Substantia nigra (tissue), 51 donors: ENCODE measurements at places on chromosomes 12 and 14.

GRCh38 chr14:104786726-104787675, 8.5 kb downstream of the AKT1 start:
- DNase-seq: no peak

- DNase-seq: no peak
Measured at GRCh38 chr12:104578453-104578852, 121.7 kb downstream of the CHST11 start.

- DNase-seq: no peak
Measured at GRCh38 chr14:89276424-89276975, 140.5 kb downstream of the FOXN3 start.

- no peak for DNase-seq
Measured at GRCh38 chr14:69170839-69171238, 17.9 kb upstream of the DCAF5 start.

- DNase-seq: no peak
Measured at GRCh38 chr14:34981743-34982420, 910 bp upstream of the SRP54 start.

GRCh38 chr12:46402451-46402850, 29.9 kb upstream of the SLC38A2 start:
- DNase-seq: no peak

DNA sequence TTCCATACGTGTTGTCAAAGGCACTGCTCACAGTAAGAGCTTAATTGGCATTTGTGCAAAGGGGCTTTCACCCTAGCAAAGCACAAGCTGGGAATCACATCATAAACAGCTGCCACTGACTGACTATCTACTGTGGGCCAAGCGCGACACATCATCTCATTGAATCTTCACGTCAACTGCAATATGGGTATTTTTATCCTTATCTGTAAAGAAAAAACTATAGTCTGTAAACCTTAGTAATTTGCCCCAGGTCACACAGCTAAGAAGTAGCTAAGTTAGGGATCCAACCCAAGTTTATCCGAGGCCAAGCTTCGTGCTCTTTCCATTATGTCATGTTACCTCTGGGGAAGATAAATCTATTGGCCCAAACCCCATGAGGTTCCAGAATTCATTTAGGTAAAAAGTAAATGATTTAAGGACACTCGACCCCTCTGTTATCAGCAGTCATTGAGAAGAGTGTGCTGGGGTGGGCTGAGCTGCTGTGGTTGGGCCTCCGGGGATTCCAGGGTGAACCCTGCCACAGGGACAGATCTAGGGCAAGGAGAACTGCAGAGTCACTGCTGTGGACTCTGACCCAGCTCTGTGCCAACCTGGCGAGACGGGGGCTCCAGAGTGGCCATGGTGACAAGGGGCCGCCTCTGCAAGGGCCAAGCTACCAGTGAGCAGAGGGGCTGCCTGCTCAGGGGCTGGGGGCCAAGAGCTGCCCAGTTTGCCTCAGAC, 27.6 kb downstream of the NCKAP5L start:
- DNase-seq: no peak

- DNase-seq: no peak
Measured at GRCh38 chr12:95259368-95259767, 41.8 kb downstream of the VEZT start.

GRCh38 chr14:93643127-93643526, 145.2 kb downstream of the PRIMA1 start:
- no peak for DNase-seq

DNA sequence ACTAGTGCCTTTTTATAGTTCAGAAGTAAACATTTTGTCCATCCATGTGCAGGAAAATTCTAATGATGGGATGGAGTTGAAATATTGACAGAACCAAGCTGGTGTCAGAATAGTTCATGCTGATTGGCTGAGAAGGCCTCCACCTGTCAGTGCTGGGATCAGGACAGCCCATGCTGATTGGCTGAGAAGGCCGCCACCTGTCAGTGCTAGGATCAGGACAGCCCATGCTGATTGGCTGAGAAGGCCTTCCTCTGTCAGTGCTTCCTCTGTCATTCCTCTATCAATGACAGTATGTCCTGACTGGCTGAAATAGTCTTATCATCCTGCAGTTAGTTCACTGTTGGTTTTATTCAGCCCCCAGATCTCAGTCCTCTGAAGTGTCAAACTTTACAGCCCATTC, 95.7 kb downstream of the PPP2R5C start:
- no peak for DNase-seq

GRCh38 chr14:52049721-52050588, 18.9 kb downstream of the NID2 start:
- DNase-seq: no peak

- no peak for DNase-seq
Measured at GRCh38 chr12:6630736-6631135, 5.0 kb downstream of the LPAR5 start.

DNA sequence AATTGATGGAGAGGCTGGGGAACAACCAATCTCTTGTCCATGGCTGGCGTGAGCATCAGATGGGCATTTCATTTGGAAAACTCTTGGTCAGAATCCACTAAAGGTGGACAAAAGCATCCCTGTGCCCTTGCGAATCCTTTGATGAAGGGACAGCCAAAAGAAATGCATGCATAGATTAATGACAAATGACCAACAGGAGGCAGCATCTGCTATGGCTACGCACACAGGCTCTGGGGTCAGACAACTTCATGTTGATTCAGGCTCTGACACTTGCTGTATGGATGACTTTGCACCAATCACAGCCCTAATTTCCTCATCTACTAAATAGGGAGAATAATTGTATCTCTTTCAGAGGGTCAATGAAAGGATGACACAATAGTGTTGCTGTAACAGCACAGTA, 117.5 kb downstream of the ASCL4 start:
- DNase-seq: no peak

DNA sequence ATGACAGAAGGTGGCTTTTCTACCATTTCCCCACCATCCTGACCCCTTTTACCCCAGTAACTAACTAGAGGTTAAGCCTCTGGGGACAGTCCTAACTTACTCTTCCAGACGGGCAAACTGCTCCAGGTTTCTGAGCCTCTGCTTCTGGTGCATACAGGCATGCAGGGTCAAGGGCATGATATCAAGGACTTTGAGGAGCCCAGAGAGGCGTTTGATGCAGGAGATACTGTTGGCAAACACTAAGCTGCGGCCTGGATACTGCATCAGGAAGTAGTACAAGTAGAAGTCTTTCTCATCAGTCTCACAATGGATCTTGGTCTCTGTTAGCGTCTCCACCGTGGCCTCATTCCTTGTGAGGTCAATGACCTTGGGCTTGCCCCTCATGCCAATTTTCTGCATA, 21.0 kb downstream of the DDX24 start:
- no peak for DNase-seq

GRCh38 chr12:115687094-115687493, 590.4 kb downstream of the MED13L start:
- no peak for DNase-seq

DNA sequence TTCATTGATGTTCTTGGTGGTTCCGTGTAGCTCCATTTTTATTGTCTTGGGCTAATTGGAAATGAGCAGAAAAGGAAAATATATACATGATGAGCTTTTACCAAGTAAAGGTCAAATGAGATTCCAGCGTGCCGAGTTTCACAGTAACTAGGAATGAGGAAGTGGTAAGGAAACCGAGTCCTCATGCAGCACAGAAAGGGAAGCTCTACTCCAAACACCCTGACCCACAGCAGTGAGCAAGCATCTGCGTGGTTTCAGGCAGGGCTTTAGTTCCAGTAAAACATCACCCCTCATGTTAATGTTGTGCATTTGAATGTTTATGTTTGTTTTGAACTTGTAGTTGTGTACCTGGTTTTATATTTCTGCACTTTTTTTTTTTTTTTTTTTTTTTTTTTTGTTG, 208.0 kb downstream of the SLC41A2 start:
- DNase-seq: no peak

DNA sequence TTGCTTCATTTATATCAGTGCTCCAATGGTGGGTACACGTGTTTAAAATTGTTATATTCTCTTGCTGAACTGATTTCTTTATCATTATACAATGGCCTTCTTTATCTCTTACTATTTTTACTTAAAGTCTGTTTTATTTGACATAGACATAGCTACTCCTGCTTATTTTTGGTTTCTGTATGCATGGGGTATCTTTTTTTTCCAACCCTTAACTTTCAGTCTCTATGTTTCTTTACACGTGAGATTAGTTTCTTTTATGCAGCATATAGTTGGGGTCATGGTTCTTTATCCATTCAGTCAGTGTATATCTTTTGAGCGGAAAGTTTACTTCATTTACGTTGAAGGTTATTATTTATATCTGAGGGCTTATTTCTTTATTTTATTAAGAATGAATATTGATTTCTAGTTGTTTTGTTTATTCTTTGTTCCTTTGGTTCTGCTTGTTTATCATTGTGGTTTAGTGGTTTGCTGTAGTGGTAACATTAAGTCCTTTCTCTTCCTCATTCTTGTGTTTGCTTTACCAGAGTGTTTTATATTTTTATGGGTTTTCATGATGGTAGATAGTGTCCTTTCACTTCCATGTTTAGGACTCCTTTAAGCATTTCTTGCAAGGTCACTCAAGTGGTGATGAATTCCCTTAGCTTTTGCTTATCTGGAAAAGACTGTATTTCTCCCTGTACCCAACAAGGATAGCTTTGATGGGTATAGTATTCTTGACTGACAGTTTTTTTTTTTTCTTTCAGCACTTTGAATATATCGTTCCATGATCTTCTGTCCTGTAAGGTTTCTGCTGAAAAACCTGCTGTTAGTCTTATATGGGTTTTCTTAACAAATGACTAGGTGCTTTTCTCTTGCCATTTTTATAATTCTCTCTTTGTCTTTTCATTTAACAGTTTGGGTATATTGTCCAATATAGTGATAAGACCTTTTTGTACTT, 38.3 kb upstream of the FAR2 start:
- no peak for DNase-seq

DNA sequence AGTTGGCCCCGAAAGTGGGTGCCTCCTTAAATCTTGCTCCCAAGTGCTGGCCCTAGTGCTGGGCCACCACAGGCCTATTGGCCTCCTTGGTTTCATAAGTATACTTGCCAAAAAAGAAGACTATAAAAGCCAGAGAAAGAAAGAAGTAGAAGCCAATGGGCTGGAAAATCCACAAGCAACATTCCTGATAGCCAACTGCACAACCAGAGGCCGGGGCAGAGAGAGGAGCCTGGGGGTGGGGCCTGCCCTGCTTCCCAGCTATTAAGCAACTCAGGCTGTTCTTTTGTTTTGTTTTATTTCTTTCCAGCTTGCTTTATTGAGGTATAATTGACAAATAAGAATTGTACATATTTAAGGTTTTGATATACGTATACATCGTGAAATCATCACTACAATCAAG, 177.2 kb upstream of the NTF3 start:
- no peak for DNase-seq

DNA sequence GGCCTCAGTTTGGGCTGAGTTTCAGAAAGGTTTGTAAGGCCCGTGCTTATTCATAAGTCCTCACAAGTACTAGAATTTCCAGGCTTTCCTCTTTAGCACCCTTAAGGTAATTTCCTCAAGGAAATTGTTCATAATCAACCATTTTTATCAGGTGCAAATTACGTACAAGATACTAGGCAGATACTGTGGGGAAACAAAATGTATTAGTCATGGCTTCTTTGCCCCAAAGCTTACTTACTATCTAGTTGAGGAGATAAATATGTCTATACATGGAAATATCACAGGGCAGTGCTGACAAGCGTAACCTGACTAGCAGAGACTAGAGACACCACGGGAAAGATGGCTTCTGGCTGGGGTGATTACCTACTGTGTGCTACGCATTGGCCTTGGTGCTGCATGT, 22.5 kb downstream of the MAX start:
- DNase-seq: no peak

GRCh38 chr14:92938890-92939671, 16.1 kb downstream of the CHGA start:
- DNase-seq: no peak

- no peak for DNase-seq
Measured at GRCh38 chr14:100526057-100526456, 61.2 kb downstream of the BEGAIN start.

DNA sequence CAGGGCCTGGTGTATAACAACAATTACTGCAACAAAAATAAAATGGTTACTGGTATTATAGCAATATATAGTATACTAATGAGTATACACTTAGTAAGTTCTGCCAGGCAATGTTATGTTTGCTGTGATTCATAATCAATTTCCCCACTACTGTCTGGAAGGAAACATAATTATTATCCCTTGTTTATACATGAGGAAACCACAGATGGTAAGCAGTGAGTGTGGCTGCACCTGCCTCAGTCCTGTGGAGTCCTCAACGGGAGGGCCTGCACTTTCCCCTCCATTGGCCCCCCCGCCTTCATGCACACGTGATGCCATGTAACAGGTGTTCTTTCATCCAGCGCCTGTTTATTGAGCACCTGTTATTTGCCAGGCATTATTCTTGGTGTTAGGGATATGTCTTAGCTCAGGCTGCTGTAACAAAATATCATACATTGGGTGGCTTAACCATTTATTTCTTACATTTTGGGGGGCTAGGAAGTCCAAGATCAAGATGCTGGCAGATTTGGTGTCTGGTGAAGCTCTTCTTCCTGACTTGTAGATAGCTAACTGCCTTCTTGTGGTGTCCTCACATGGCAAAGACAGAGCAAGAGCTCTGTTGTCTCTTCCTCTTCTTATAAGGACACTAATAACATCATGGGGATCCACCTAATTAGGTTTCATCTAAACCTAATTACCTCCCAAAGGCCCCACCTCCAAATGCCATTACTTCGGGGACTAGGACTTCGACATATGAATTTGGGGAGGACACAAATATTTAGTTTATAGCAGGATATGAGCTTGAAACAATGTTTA, 59.5 kb upstream of the CHGA start:
- no peak for DNase-seq

DNA sequence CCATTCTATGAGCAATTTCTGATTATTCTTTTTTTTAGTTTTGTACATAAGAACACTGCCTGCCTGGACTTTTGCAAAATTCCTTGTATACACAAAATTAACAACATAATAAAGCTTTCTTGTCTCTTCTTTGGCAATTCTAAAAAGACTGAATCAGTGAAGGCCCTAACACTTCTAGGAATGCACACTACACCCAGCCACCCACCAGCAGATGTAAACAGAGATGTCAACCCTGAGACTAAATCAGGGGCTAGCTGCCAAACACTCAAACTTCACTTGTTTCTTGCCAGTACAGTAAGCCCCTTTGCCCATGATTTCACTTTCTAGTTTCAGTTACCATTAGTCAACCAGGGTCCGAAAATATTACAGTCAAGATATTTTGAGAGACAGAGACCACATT, 15.5 kb downstream of the DCAF5 start:
- no peak for DNase-seq
